Skin of body (tissue), 3 donors: ENCODE measurements at places on chromosomes 6 and 20.

- DNase-seq = no peak
Observed at GRCh38 chr20:6388671-6389197, 265.9 kb upstream of the FERMT1 start.

DNA sequence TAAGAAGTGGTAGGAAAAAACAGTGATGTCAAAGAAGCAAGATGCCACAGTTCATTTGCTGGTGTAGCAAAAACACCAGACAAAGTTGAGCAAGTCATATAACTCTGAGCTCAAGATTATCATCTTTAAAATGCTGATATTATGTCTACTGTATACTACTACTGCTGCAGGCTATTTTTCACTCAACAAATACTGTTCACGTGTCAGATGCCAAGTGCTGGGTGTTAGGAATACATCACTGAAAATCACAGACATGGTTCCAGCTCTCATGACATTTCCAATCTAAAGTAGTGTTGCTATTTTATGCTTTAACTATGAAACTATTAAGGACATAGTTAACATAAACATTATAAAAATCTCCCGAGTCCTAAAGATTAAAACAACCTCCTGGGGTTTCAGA is 163.0 kb downstream of the NKAIN2 start:
- no peak for DNase-seq

DNA sequence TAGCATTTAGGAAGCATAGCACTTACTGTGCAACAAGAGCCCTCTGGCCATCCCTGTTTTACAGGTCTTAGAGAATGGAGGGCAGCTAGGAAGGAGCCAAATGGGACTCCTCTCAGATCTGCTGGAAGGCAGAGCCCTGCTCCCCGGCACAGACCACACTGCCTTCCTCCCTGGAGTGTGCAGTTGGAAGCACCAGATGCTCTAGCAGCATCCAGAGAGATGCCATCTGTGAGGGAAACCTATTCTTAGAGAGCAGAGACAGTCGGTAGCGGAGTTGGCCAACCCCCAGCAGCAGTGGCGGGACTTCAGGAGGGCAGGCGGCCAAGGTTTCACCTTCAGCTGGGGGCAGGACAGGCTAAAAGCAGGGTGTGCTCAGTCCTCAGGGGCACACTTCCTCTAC is 16.7 kb upstream of the E2F1 start:
- DNase-seq = no peak

DNA sequence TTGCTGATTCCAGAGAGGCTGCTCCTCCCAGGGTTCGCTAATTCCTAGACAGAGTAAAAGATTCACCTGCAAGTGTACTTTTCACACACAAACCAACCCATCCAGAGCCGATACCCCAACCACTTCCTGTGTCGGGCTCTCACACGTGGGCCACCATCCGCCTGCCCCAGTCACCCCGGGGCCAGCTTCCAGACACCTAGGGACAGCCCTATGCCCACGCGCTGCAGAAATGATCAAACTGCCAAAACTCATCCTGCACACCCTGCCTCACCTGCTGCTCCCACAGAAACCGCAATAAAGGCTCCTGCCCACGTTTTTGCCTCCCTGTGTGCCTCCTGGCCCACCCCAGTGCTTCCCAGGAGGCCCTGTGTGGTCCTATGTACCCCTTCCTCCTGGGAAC is 59.5 kb downstream of the PSMG4 start:
- no peak for DNase-seq

- DNase-seq = peak; percentile 17
Observed at GRCh38 chr6:16741112-16742016, 19.9 kb downstream of the ATXN1 start.

- no peak for DNase-seq
Observed at GRCh38 chr20:14632906-14633305, 295.5 kb upstream of the FLRT3 start.

- DNase-seq = no peak
Observed at GRCh38 chr20:8532169-8532568, 400.1 kb downstream of the PLCB1 start.

DNA sequence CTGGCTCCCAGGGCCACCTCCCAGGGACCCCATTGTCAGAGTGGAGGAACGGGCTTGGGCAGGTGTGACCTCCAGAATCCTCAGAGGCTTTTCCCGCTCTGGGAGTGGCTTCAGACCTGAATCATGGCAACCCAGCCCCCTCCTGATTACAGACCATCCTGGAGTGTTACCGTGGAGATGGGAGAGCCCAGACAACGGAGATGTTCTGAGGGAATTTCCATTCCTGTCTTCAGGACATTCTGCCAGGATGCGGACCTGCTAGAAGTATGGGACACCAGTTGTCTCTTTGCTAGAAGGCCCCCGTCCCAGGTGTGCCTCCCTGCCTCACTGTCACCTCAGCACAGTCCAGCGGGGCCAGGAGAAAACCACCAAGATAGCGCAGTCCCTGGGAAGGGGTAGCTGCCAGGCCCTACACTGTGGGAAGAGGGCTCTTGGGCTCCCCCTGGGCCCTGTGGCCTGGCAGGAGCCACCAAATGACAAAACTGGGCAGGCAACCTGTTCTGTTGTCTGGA is 109.9 kb downstream of the PSMB1 start:
- DNase-seq = no peak

GRCh38 chr6:17987447-17987696 is at the start of gene KIF13A:
Gene KIF13A, minus strand, starts transcription at chr6:17987635. Its CDS starts 172 bp downstream, at chr6:17987463.
- DNase-seq = no peak

GRCh38 chr6:122482750-122483080 is 11.1 kb upstream of the SERINC1 start:
- DNase-seq = no peak

GRCh38 chr20:42361402-42361970 is 743.3 kb upstream of the CHD6 start:
- no peak for DNase-seq

DNA sequence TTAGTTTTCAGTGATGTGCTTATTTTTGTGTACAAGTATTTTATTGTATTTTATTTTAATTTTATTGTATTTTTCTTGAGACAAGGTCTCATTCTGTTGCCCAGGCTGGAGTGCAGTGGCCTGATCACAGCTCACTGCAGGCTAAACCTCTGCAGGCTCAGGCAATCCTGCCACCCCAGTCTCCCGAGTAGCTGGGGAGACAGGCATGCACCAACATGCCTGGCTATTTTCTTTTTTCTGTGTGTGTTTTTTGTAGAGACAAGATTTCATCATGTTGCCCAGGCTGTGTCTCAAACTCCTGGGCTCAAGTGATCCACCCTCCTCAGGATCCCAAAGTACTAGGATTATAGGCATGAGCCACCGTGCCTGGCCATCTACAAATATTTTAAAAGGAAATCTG is 146.3 kb downstream of the MANEA start:
- DNase-seq = no peak

DNA sequence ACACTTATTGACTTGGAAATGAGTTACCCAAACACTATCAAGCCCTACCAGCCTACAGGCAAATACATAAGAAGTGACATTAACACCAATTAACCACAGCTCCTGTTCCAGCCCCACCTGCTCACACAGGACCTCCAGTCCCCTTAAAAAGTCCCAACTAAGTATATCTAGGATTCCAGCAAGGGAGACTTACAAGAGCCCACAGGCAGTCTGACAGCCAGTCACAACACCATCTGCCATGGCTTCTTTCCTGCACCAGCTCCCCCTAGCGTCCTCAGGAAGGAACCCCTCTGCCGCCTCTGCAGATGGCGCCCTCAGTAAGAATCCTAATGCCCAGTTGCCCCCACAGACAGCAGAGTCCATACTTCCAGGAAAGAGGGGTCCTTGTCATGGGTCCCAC is 122.1 kb downstream of the HIVEP2 start:
- DNase-seq = no peak

GRCh38 chr6:159100395-159101182 is 55.8 kb upstream of the TAGAP start:
- DNase-seq = no peak

GRCh38 chr20:46575937-46576461 is 25.5 kb upstream of the OCSTAMP start:
- DNase-seq = no peak

DNA sequence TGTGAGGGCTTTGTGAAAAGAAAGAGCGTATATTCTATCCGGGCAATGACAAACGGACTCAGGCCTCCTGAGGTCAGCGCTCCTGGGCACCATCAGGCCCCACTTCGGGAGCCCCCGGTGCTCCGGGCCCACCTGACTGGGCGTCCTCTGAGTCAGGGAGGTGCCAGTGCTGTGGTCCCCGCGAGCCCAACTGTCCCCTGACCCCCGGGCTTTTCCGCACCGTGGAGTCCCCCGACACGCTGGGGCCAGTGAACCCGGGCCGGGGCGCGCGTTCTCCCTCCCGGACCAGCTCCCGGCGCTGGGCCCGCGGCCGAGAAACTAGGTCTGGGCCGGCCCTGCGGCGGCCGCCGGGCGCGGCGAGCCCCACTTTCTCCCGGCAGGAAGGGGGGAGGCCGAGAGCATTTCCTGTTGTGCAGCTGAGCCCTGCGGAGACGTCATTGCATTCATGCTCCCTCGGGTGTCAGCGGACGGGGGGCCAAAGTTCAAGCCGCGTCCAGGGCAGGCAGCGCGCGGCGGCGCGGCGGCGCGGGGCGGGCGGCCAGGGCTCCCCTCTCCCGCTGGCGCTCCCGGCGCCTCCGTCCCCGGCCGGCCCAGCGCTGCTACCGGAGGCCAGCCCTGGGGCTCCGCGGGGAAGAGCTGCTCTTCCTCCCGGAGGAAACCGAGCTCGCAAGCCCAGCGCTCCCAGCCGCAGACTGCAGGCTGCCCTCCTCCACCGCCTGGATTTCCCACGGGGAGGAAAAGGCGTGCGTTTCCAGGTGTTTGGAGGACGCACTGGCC is 18.3 kb downstream of the HIVEP2 start:
- DNase-seq = peak; percentile 61

GRCh38 chr6:105034470-105034869 is 77.6 kb downstream of the LIN28B start:
- no peak for DNase-seq

DNA sequence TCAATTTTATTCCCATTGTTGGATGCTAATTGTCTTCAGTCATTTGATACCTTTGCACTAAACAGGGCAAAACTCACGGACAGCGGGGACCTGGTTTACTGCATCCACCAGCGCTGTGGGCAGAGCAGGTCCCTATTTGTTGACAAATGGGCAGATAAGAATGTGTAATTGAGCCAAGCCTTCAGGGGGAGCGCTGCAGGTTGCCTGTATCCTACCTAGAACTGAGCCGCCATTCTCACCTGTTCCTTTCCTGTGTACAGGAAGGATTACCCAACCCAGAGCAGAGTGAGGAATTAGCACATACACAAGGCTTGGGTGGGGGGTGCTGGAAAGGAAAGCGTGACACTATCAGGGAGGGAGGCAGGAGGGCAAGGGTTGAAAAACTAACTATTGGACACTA is 89.1 kb upstream of the FOXA2 start:
- no peak for DNase-seq

- DNase-seq = no peak
Observed at GRCh38 chr6:24568683-24569082, 73.9 kb downstream of the ALDH5A1 start.

- no peak for DNase-seq
Observed at GRCh38 chr6:14664112-14664601, 546.6 kb downstream of the CD83 start.

DNA sequence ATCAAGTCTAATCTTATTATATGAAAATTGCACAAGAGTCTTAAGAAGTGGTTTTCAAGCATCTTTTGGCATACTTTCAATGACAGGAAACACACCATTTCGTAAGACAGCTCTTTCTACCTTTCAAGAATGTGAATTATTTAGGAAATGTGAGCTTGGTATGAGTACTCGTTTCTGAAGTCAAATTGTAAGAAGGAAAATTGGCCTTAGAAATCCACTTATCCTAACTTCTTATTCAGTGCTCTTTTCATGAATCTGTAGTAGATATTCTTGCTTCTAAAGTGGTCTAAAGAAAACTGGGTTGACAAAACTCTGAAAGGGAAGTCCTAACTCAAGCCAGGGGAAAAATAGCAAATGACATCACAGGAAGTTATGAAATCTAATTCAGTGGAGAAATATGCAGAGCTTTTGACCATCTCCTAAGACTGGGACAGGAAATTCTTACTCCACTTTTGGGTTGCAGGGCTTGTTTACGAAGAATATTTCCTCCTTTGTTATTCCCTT is 38.5 kb upstream of the OGFRL1 start:
- DNase-seq = peak; percentile 24

DNA sequence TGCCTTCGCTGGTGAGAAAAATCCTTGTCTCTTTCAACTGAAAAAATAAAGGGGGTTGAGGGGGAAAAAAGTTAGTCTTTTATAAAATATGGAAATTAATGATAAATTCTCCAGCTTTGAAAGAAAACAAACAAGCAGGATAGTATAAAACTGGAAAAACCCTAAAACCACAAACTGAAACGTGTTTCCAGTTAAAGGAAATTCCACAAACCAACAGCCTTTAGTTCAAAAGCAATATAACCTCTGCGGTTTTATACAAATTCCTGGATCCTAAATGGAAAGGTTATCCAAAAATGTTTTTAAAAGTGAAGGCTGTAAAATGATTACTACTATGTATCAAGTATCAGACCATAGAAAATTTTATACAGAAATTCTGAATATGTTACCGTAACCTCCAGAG is 55.6 kb downstream of the BMP5 start:
- no peak for DNase-seq

GRCh38 chr6:115706324-115706723 is 354.4 kb downstream of the FRK start:
- DNase-seq = no peak

- DNase-seq = no peak
Observed at GRCh38 chr6:154689493-154690255, 43.5 kb upstream of the SCAF8 start.

DNA sequence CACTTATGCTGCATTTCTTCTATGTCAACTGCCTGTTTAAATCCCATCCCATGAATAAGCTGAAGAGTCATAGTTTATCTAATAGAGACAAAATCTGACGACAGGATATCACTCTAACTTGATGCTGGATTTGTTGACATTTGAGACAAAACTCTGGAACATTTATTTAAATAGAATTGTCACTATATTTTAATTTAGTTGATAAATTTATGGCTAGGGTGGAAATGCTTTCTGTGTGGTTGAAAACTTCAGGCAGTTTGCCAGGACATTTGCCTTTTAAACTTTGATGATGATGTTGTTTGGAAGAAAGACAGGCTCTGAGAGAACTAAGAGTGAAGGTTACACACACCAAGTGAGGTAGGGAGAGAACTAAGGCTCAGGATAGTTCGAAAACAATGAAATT is 68.1 kb downstream of the GJA1 start:
- no peak for DNase-seq

DNA sequence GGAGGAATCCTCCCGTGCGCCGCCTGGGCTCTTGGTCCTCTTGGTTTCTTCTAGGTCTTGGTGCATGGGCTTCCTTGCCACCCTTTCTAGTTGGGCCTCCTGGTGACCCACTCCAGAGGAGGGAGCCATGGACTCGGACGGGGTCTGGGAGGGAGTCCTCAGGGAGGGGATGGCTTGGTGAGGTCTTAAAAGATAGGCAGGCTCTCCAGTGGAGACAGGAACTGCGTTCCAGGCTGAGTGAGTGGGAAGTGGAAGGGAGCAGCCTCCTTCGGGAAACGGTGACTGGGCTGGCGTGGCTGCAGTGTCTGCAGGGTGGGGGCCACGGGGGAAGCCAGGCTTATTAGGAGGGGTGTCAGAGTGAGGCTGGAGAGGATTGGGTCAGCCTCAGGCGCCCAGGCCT is 152.8 kb downstream of the GRM4 start:
- DNase-seq = no peak
